Stimulated activated CD8-positive, alpha-beta memory T cell treated with anti-CD3 and anti-CD28 coated beads, Interleukin-15, amount 100 ng/mL, for 4 hours (primary cell): ENCODE measurements at places on chromosomes 2 and 18.

- DNase-seq = no peak
Measured at GRCh38 chr2:88831792-88832248, 140.3 kb downstream of the RPIA start.

- no peak for DNase-seq
Measured at GRCh38 chr2:175366815-175367214, 185.3 kb upstream of the ATP5MC3 start.

GRCh38 chr2:1614564-1614963, 129.8 kb downstream of the PXDN start:
- DNase-seq = no peak

DNA sequence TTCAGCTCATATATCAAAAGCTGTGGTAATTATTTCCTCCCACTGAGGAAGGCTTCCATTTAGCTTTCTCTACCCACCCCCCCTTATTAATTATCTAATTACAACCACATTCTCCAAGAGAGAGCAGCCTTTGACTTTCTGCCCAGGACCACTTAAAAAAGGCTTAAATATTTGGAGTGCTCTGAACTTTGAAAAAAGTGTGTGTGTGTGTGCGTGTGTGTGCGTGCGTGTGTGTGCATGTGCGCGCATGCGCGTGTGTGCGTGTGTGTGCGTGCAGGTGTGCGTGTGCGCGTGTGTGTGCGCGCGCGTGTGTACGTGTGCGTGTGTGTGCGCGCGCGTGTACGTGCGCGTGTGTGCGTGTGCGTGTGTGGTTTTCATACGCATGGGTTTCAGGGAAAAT, 57.8 kb downstream of the TWIST2 start:
- no peak for DNase-seq

GRCh38 chr18:25284281-25284680, 67.7 kb downstream of the ZNF521 start:
- no peak for DNase-seq

- no peak for DNase-seq
Measured at GRCh38 chr2:230498506-230499107, 82.6 kb downstream of the SP100 start.

- no peak for DNase-seq
Measured at GRCh38 chr18:41326311-41326710, 628.7 kb upstream of the PIK3C3 start.

DNA sequence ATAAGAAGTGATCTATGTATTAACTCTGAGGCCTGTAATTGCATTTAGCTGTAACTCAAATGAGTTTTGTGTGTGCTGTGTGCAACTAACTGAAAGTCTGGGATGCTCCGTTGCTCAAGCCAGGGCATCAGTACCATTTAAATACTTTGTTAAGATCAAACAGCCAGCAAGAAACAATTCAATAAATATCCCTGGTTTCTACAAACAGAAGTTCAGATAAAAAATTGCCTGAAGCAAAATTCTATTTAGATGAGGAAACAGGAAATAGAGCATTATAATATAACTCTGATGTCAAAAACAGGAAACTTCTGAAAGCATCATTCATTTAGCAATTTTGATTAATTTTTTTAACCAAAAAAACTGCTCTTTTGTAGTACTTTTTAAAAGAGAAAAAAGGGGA, 18.9 kb upstream of the SLC38A11 start:
- DNase-seq = no peak

DNA sequence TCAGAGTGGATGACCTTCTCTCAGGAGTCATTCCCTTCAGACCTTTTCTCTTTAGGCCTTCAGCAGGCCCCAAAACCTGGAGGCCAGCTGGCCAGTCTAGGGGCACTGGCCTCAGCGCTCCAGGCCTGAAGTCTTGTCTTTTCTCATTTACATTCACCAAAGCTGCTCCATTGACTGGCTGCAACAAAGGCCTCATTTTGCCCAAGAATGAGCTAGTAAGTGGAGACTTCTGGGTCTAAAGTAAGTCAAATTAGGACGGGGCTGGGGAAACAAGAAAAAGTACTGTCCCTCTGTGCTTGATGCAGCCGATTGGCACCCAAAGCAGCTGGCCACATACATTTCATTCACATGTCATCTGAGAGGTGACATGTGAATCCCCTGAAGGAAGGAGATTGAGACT, 83.8 kb upstream of the RIOK3 start:
- no peak for DNase-seq

- DNase-seq = no peak
Measured at GRCh38 chr2:85112906-85113625, 20.1 kb upstream of the TCF7L1 start.

DNA sequence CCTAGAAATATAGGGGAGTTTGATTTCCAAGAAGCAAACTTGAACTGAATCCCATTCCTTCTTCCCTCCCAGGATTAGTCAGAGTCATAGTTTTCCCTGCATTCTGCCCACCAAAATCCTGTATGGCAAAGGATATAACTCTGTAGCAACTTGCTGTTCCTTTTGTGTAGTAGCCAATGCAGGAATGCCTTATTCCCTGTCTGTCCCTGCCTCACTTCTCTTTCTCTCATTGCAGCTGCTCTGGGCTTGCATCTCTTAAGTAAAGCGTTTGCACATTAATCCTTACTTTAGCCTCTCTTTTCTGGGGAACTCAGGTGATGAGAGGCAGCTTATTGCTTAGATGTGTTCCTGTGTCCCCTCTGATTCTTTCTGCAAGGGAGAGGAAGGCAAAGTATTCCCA, 333.1 kb upstream of the VWC2L start:
- DNase-seq = no peak

DNA sequence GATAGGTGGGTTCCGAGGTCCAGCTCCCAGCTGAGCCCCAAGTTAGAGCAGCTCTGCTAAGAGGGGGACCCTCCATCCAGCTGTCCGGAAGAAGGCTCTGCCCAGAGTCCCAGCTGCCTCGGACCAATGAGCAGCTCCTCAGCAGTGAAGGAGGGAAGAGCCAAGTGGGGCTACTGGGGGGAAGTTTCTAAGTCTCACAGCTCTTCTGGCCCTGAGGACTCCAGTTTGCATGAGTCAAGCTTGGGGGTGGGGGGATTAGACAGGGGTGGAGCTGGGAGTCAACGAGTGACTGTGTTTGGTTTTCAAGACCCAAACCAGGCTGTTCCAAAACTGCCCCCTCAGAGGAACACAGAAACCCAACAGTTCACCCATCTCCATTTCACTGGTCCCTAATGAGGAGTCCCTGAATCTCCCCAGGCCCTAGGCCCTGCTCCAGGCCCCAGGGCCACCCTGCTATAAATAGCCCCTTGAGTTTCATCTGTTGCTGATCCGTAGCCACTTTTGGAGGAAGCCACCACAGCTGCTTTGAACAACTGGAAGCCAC, 100.9 kb downstream of the TNS1 start:
- DNase-seq = no peak

GRCh38 chr18:45252474-45252873, 362.8 kb upstream of the SLC14A2 start:
- no peak for DNase-seq

DNA sequence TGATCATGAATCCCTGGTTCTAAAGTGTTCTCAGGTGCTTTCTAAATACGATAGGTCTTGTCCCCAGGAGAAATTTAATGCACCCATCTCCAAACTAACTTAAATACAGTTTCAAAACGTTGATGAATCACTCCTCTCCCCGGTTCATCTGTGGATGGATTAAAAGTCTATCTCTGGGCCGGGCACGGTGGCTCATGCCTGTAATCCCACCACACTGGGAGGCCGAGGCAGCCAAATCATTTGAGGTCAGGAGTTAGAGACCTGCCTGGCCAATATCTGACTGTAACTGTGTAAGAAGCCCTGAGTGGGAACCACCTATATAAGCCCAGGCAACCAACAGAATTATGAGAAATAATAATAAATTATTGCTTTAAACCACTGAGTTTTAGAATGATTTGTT, 78.7 kb downstream of the LONRF2 start:
- no peak for DNase-seq

DNA sequence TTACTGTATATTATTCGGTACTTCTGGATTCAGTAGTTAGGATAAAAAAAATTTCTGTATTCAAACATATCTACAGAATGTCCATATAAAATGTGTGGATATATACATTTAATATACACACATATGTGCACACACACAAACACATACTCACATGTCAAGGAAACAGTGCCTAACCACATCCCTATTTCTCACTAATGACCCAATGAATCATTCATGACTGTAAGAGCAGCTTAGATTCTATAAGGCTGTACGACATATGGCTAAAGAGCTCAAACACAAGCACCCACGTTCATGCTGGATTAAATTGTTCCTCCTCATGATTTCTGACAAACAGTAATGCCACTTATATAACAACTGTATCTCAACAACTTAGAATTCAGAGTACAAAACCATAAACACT, 457.3 kb downstream of the ADCYAP1 start:
- DNase-seq = no peak

- DNase-seq = no peak
Measured at GRCh38 chr2:70467831-70468779, 85.5 kb downstream of the TGFA start.

- DNase-seq = no peak
Measured at GRCh38 chr2:50260886-50261285, 771.0 kb downstream of the NRXN1 start.

- DNase-seq = no peak
Measured at GRCh38 chr2:24466871-24467870, 23.9 kb upstream of the NCOA1 start.

- DNase-seq = no peak
Measured at GRCh38 chr2:159904959-159905305, 106.9 kb upstream of the CD302 start.

- DNase-seq = no peak
Measured at GRCh38 chr2:78890935-78891334, 134.6 kb upstream of the REG3G start.

DNA sequence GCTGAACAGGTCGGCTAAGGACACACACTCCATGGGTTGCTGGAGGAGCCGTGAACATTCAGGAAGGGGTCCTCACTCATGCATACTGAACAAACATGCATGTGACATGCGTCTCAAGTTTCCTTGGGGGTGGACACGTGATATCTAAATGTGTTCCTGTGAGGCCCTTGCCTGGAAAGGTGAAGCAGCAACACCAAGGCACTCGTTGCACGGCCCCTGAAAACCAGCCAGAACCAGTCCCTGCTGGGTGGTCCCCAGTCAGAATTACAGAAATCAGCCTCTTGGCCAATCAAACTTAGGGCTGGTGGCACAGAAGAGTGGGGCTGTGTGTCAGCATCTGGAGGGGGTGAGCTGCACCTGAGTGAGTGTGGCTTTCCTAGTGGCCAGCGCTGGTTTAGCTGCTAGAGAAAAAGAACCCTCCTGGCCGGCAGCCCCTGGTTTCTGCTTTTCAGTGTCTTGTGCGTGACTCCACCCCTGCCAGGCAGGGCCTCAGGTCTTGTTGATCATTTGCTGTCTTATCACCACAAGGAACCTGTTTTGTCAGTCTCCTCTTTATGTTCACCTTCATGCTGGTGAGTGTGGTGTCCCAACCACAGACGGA, 3.2 kb upstream of the AQP12B start:
- DNase-seq = no peak

GRCh38 chr2:107582487-107582886, 244.2 kb upstream of the RGPD4 start:
- DNase-seq = no peak

- no peak for DNase-seq
Measured at GRCh38 chr18:68454511-68455228, 260.2 kb downstream of the TMX3 start.

DNA sequence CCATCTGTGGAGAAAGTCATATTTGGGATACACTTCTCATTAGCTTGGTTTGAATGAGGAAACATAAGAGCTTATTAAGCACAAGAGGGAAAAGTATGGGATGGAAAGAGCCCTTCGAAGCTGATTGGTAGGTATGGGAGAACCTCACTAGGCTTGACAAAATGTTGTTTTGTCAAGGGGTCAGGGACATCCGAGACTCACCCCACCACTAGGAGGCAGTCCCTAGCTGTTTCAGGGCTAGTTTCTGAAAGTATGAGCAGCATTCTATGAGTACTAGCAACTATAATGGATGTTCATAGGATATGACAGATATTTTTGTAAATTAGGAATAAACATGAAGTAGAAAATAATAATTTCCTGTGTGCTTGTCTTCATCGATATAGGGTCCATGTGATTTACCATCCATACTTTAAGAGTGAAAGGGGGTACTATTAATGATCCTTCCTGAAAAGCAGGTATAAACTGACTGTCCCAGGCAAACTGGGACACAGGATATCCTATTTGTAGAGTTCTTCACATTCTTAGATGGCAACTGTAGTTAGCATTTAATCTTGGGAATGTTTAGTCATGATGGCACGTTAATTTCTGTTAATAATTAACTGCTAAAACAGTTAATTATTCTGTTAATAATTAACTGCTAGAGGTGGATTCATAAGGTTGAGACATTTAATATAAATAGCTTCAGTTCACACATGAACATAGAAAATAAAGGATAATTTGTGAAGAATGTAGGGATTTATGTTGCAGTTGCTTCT, 28.4 kb downstream of the OTX1 start:
- no peak for DNase-seq

GRCh38 chr2:27627963-27628766, 647 bp downstream of the CCDC121 start:
- DNase-seq = no peak

DNA sequence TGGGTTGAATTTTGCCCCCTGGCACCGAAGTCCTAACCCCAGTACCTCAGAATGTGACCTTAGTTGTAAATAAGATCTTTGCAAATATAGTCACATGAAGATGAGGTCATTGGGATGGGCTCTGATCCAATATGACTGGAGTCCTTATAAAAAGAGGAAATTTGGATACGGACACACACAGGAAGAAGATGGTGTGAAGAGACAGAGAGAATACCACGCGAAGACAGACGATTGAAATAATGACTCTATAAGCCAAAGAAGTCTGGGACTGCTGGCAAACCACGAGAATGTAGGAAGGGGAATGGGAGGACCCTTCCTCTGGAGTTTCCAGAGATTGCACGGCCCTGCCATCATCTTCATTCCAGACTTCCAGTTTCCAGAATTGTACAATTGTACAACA, 98.6 kb downstream of the CPO start:
- no peak for DNase-seq

GRCh38 chr2:15813481-15814266, 126.7 kb upstream of the MYCN start:
- DNase-seq = no peak

- DNase-seq = no peak
Measured at GRCh38 chr18:59577386-59577655, 119.9 kb downstream of the CCBE1 start.

DNA sequence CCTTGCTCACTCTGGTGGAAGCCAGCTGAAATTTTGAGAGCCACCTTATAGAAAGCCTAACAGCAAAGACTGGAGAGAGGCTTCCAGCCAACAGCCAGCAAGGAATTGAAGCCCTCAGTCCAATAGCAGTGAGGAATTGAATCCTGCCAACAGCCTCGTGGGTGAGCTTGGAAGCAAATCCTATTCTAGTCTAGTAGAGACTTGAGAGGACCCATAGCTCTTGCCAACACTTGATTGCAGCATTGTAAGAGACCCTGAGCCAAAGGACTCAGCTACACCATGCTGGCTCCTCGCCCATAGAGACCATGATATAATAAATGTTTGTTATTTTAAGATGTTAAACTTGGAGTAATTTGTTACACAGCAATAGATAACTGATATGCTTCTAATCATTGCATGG, 403.0 kb upstream of the TNP1 start:
- no peak for DNase-seq
